ENCODE measurements at places on chromosomes 6 and 20.

DNA sequence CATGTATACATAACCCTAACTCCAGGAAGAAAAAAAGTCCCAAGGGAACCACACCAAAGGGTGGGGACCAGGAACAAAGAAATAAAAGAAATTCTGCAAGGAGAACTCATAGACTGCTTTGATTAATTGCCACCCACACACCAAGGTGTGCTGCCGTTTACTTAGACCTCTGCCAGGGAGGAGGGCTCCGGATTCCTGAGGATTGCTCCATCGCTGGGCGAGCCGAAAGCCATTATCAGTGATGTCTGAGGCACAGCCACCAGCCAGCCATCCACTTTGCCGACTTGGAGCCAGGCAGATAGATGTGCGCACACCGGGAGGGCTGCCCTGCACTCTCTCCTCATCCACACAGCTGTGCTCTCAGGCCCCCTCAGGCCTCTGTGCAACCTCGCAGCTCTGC, 272.7 kb upstream of the FOXQ1 start:
- H3K36me3 ChIP-seq = no peaks in the 10 kb centered on the region
- H3K4me3 ChIP-seq = no peak overlapping the region
- H3K27me3 ChIP-seq = no peaks in the 10 kb centered on the region
- no peak for DNase-seq
- no peaks in the 10 kb centered on the region for H3K4me1 ChIP-seq

GRCh38 chr6:9404351-9405146, 969.2 kb upstream of the SLC35B3 start:
- no peaks in the 10 kb centered on the region for H3K4me1 ChIP-seq
- no peak overlapping the region for H3K27ac ChIP-seq
- H3K27me3 ChIP-seq = no peaks in the 10 kb centered on the region

GRCh38 chr6:70724524-70724923, 56.8 kb downstream of the SMAP1 start:
- DNase-seq = no peak
- no peak overlapping the region for H3K27ac ChIP-seq
- H3K4me3 ChIP-seq = no peak overlapping the region
- H3K36me3 ChIP-seq = no peaks in the 10 kb centered on the region

- no peak overlapping the region for H3K4me3 ChIP-seq
- peak overlapping the region; percentile 55 for H3K27ac ChIP-seq
- no peaks in the 10 kb centered on the region for H3K4me1 ChIP-seq
- DNase-seq = peak; percentile 63
- no peaks in the 10 kb centered on the region for H3K27me3 ChIP-seq
Measured at GRCh38 chr20:50655311-50655880, 35.9 kb downstream of the RIPOR3 start.

- peak overlapping the region; percentile 100 for H3K27ac ChIP-seq
- H3K36me3 ChIP-seq = peaks cover 22% of the 10 kb centered on the region
- peak; percentile 80 for DNase-seq
- H3K4me1 ChIP-seq = no peaks in the 10 kb centered on the region
- peak overlapping the region; percentile 95 for H3K4me3 ChIP-seq
Measured at GRCh38 chr20:50191065-50191543, 474 bp downstream of the CEBPB start.

DNA sequence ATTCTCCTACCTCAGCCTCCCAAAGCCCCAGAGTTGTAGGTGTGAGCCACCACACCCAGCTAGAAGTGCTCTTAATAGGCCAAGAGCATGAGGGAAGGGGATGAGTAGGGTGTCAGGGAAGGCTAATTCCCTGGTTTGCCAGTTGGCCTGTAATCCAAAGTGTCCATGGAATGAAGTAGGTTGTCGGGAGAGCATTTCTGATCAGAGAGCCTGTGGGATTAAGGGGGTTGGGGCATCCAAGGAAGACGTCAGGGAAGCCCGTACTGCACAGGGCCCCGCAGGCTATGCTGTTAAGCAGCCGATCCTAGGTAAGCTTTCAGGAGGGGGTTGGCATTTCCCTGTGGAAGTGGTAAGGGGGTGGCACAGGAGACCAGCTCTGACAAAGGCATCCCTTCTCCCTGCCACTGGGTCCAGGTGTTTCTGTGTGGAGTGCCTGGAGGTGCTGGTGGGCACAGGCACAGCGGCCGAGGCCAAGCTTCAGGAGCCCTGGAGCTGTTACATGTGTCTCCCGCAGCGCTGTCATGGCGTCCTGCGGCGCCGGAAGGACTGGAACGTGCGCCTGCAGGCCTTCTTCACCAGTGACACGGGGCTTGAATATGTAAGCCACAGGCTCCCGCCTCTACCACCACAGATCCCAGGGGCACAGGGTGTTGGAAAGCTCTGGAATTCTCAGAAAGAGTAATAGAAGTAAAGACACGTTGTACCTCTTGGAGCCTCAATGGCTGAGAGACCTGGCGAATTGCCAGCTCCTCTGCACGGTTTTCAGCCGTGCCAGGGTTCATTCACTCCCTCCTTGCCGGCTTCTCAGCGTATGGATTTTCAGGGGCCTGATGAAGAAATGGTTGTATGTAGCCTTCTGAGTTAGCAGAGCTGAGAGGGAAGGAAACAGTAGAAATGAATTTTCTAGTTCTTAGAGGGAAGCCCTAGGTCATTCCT, 21.4 kb upstream of the MAPRE1 start:
- no peak for DNase-seq
- no peak overlapping the region for H3K27ac ChIP-seq
- H3K27me3 ChIP-seq = no peaks in the 10 kb centered on the region
- no peaks in the 10 kb centered on the region for H3K4me1 ChIP-seq
- no peaks in the 10 kb centered on the region for H3K36me3 ChIP-seq
- H3K4me3 ChIP-seq = no peak overlapping the region

GRCh38 chr6:104688283-104688969, 171.3 kb downstream of the HACE1 start:
- no peak overlapping the region for H3K27ac ChIP-seq
- H3K36me3 ChIP-seq = no peaks in the 10 kb centered on the region
- no peaks in the 10 kb centered on the region for H3K27me3 ChIP-seq
- DNase-seq = no peak
- H3K4me1 ChIP-seq = no peaks in the 10 kb centered on the region

- no peak for DNase-seq
- no peaks in the 10 kb centered on the region for H3K36me3 ChIP-seq
- no peak overlapping the region for H3K27ac ChIP-seq
- H3K27me3 ChIP-seq = no peaks in the 10 kb centered on the region
Measured at GRCh38 chr6:24107294-24107693, 18.7 kb upstream of the NRSN1 start.

- no peaks in the 10 kb centered on the region for H3K27me3 ChIP-seq
- H3K4me1 ChIP-seq = no peaks in the 10 kb centered on the region
- no peak for DNase-seq
- no peak overlapping the region for H3K4me3 ChIP-seq
- H3K36me3 ChIP-seq = no peaks in the 10 kb centered on the region
Measured at GRCh38 chr6:18221288-18221615, 43.1 kb downstream of the DEK start.

GRCh38 chr20:38129893-38130609, 35.0 kb downstream of the TGM2 start:
- no peaks in the 10 kb centered on the region for H3K36me3 ChIP-seq
- DNase-seq = peak; percentile 18
- no peaks in the 10 kb centered on the region for H3K27me3 ChIP-seq
- no peak overlapping the region for H3K4me3 ChIP-seq
- H3K27ac ChIP-seq = no peak overlapping the region

DNA sequence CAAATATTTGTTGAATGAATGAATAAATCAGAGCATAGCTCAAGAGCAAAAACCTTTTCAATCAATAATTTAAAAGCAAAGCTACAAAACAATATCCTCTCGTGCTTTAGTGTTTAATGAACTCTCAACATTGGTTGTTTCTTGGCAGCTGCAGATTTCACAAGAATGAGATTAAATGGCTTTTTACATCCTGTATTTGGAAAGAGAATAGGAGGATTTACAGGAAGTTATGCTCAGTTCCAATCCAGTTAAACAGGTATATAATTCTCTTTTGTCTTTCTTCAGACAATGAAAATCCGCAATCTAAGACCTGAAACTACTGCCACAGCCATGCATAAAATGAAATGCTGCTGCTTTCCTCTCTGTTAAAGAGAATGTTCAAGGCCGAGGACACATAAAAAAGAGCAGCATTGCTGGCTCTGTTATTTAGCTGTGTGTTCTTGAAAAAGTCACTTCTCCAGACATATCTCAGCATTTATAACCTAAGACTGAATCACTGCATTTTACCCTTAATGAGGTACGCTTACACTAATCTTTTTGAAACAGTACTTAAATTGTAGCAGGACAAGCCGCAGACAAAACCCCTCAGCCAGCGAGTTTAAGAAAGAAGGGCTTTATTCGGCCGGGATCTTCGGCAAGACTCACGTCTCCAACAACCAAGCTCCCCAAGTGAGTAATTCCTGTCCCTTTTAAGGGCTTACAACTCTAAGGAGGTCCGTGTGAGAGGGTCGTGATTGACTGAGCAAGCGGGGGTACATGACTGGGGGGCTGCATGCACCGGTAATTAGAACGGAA, 3.6 kb downstream of the C6orf52 start:
- H3K27me3 ChIP-seq = no peaks in the 10 kb centered on the region
- H3K4me1 ChIP-seq = peaks cover 12% of the 10 kb centered on the region

GRCh38 chr6:22878706-22879105, 309.3 kb downstream of the HDGFL1 start:
- no peak for DNase-seq
- no peaks in the 10 kb centered on the region for H3K36me3 ChIP-seq
- no peak overlapping the region for H3K4me3 ChIP-seq
- no peak overlapping the region for H3K27ac ChIP-seq
- no peaks in the 10 kb centered on the region for H3K27me3 ChIP-seq

- DNase-seq = no peak
- H3K4me1 ChIP-seq = no peaks in the 10 kb centered on the region
- no peak overlapping the region for H3K27ac ChIP-seq
- no peaks in the 10 kb centered on the region for H3K27me3 ChIP-seq
Measured at GRCh38 chr20:53497246-53497645, 96.4 kb downstream of the ZNF217 start.

DNA sequence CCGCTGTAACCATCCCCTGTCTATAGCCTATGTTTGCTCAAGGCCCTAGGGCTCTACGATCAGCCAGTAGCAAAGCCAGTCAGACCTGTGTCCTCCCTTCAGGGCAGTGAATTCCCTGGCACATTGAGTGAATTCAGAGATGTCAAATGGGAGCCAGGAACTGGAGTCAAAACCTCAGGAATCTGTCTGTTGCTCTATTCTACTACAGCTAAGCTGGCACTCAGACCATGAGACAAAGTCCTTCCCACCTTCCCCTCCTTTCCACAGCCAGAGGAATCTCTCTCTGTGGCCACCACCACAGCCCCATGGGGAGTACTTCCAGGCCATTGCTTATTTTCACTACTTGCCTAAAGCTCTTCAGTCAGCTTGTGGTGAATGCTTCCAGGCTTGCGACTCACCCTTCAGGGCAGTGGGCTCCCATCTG, 82.0 kb downstream of the PKIB start:
- H3K27me3 ChIP-seq = no peaks in the 10 kb centered on the region
- H3K4me3 ChIP-seq = no peak overlapping the region
- DNase-seq = no peak

GRCh38 chr20:48281501-48281900, 496.2 kb upstream of the SULF2 start:
- no peaks in the 10 kb centered on the region for H3K4me1 ChIP-seq
- H3K4me3 ChIP-seq = no peak overlapping the region
- no peak overlapping the region for H3K27ac ChIP-seq
- H3K36me3 ChIP-seq = no peaks in the 10 kb centered on the region
- H3K27me3 ChIP-seq = no peaks in the 10 kb centered on the region

- no peaks in the 10 kb centered on the region for H3K27me3 ChIP-seq
- no peak for DNase-seq
- no peaks in the 10 kb centered on the region for H3K36me3 ChIP-seq
- H3K4me1 ChIP-seq = no peaks in the 10 kb centered on the region
- no peak overlapping the region for H3K27ac ChIP-seq
- no peak overlapping the region for H3K4me3 ChIP-seq
Measured at GRCh38 chr20:40019510-40019909, 669.5 kb downstream of the MAFB start.

DNA sequence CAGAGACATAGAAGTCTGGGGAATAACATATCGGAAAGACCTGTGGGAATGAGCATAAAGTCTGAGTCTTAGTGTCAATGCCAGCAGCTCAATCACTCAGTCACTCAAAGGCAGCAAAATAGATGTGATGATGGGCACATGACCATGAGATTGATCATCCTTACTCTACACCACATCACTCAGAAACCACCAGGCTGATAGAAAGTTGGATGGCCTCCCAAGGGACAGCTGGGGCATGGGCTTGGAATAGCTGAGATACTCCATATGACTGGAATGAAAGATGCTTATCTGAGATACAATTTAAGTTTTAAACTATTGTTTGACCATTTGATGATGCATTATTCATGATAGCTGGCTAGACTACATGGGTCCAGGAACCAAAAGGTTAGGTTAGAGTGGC, 80.9 kb upstream of the F13A1 start:
- no peak for DNase-seq
- no peaks in the 10 kb centered on the region for H3K4me1 ChIP-seq
- no peak overlapping the region for H3K4me3 ChIP-seq
- H3K27me3 ChIP-seq = no peaks in the 10 kb centered on the region
- no peaks in the 10 kb centered on the region for H3K36me3 ChIP-seq

DNA sequence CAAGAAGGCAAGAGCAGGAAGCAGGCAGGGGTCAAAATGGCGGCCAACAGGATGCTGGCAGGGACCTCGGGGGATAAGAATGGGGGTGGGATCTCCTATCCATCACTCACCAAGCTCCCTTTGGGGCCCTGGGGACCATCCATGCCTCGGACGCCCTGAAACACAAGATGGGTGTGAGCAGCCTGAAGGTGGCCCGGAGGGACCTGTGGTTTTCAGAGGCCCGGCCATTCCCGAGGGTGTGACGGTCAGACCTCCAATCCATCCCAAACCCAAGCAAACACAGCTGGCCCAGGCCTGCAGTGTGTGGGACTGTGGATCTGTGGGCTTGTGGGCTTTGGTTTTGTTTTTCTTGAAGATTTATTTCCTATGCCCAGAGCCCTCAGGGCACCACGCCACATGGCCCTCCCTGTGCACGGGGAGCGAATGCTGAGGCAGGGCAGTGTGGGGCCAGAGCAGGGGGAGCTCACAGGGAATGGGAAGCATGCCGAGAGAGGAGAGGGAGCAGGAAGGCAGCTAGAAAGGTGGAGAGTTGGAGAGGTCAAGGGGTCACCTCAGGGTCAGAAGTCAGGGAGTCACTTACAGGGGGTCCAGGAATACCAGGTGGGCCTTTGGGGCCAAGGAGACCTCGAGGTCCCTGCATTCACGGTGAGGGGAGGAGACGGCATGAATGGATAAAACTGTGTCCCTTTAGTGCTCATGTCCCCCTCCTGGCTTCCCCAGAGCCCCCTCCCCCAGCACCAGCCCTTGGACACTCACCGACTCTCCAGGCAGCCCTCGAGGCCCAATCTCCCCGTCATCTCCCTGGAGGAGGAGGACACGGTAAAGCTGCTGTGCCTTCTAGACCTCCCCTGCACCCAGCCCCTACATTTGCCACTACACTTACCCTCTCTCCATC, 14.5 kb downstream of the COL11A2 start:
- DNase-seq = no peak
- H3K36me3 ChIP-seq = no peaks in the 10 kb centered on the region
- no peak overlapping the region for H3K4me3 ChIP-seq

DNA sequence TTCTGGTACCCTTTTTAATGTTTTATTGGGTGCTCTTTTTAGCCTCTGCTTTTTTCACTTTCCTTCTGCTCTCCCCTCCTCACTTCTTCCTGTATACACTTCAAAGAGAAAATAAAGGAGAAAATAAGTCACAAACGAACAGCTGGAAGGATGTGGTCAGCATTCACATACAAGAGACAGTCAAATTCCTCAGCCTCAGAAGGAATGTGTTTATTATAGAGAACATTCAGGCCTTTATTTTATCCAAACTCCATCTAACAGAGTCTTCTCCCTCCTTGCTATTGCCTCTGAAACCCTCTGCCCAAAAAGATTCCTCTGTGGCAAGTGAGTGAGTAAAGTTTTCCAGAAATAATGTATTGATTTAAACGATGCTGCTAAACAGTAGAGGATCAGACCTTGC, 490.4 kb downstream of the FRK start:
- no peaks in the 10 kb centered on the region for H3K4me1 ChIP-seq
- H3K36me3 ChIP-seq = no peaks in the 10 kb centered on the region
- H3K4me3 ChIP-seq = no peak overlapping the region

Measured in Peyer's patch (tissue), 4 donors.